ENCODE measurements at places on chromosomes 2 and 18. TPM values are rescaled to one million over a fixed set of nuclear protein-coding genes. Genes with fewer than 3 reads are reported as not detected.

HOXD8 gene
- 2.1 TPM for total RNA-seq

TAF4B gene
- 7.8 TPM for total RNA-seq

SNTG2 gene
- 1.7 TPM for total RNA-seq

MBOAT2 gene
- total RNA-seq = 84.3 TPM

TBR1 gene
- 1.7 TPM for total RNA-seq

RAB10 gene
- 116 TPM for total RNA-seq

CPO gene
- total RNA-seq = not detected

FEV gene
- not detected for total RNA-seq

GCKR gene
- total RNA-seq = not detected

MOGAT1 gene
- total RNA-seq = not detected

TUBA4A gene
- total RNA-seq = 20.5 TPM

TOGARAM2 gene
- total RNA-seq = 0.55 TPM

CNGA3 gene
- 9.7 TPM for total RNA-seq

SKOR2 gene
- 1.2 TPM for total RNA-seq

PTPRN gene
- 22.0 TPM for total RNA-seq

PPP1R1C gene
- 9.6 TPM for total RNA-seq

AFF3 gene
- total RNA-seq = 29.7 TPM

ABCB11 gene
- total RNA-seq = 0.38 TPM

DSG1 gene
- 8.5 TPM for total RNA-seq

DIPK1C gene
- 25.5 TPM for total RNA-seq

GALR1 gene
- 0.16 TPM for total RNA-seq

LTBP1 gene
- 132 TPM for total RNA-seq

IL18R1 gene
- total RNA-seq = 1.6 TPM

KATNAL2 gene
- total RNA-seq = 4.6 TPM

SCG2 gene
- total RNA-seq = 9.6 TPM

CFAP65 gene
- not detected for total RNA-seq

PXDN gene
- total RNA-seq = 174 TPM

CAPN14 gene
- 0.60 TPM for total RNA-seq

B3GNT7 gene
- total RNA-seq = 3.4 TPM

EVA1A gene
- total RNA-seq = 13.2 TPM

HSPD1 gene
- 223 TPM for total RNA-seq

MOCOS gene
- total RNA-seq = 1.2 TPM

NETO1 gene
- 49.0 TPM for total RNA-seq

ALLC gene
- 0.77 TPM for total RNA-seq
